ENCODE measurements at places on chromosomes 1 and 21.

DNA sequence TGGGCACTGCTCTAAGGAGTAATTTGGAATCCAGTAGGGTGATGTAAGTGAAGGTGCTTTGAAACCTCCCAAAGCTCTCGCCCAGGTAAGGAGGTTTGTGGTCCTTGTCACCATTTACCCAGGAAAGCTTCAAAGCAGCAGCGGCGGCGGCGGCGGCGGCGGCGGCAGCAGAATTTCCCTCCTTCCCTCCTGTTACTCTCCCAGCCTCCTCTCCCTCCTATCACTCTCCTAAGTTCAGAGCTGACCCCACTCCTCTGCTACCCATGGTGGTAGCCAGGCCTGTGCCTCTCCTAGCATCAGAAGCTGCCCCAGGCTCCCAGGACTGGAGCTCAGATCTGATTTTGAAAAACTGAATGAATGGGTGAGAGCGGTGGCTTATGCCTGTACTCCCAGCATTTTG lies 60.7 kb downstream of the ACBD3 start:
- no peak for DNase-seq

GRCh38 chr1:205878026-205878425 lies 28.1 kb upstream of the PM20D1 start:
- no peak for DNase-seq

GRCh38 chr1:202084791-202085681 lies 37.7 kb upstream of the GPR37L1 start:
- peak; percentile 49 for DNase-seq

GRCh38 chr1:194709439-194709838 lies 1523.0 kb upstream of the B3GALT2 start:
- DNase-seq, result no peak

GRCh38 chr1:31763671-31764311 lies 349 bp downstream of the ADGRB2 start:
- DNase-seq, result no peak

- peak; percentile 15 for DNase-seq
Measured at GRCh38 chr1:81803431-81804110, 2.8 kb downstream of the ADGRL2 start.
